Esophagus squamous epithelium (tissue), 5 donors: ENCODE measurements at places on chromosomes 2 and 18.

DNA sequence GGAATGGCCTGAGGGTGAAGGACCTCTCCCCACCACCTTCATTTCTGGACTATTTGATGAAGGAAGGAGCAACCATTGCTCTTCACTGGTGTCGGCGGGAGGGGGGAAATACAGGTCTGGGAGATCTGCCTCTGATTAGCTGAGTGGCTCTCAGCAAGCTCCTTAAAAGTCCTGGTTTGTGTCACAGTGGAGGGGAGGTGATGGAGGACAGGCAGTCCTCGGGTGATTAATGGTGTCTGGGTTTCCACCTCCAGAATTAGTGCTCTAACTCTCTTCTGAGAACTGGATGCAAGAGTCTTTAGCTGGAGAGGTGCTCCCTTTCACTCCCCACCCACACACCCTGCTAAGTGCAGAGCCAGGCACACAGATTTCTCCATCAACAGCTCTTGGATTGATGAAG is 83.2 kb downstream of the TTC32 start:
- no peak for DNase-seq
- H3K27ac ChIP-seq, result no peak overlapping the region
- H3K4me3 ChIP-seq, result no peak overlapping the region

DNA sequence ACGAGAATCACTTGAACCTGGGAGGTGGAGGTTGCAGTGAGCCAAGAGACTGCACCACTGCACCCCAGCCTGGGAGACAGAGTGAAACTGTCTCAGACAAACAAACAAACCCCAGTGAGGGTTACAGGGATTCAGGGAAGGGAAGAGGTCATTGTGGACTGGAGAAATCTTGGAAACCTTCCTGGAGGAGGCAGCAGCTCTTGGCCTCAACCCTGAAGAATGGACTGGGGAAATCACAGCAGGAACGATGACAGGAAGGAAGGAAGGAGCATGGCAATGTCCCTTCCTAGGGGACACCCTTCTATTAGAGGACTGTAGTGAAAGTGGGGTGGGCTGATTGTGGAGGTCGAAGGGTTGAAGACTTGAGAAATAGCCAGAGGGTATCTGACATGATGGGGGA is 72.5 kb downstream of the DNMT3A start:
- H3K27ac ChIP-seq, result no peak overlapping the region
- H3K27me3 ChIP-seq, result no peaks in the 10 kb centered on the region
- peaks cover 8% of the 10 kb centered on the region for H3K4me1 ChIP-seq
- no peak overlapping the region for H3K4me3 ChIP-seq
- H3K36me3 ChIP-seq, result peaks cover 62% of the 10 kb centered on the region

- no peak overlapping the region for H3K4me3 ChIP-seq
- H3K4me1 ChIP-seq, result no peaks in the 10 kb centered on the region
- H3K36me3 ChIP-seq, result no peaks in the 10 kb centered on the region
- no peaks in the 10 kb centered on the region for H3K27me3 ChIP-seq
These were observed 47.3 kb downstream of the EPB41L5 start for GRCh38 chr2:120060088-120060623.

- no peaks in the 10 kb centered on the region for H3K4me1 ChIP-seq
- H3K27me3 ChIP-seq, result no peaks in the 10 kb centered on the region
- DNase-seq, result no peak
- no peak overlapping the region for H3K4me3 ChIP-seq
These were observed 105.8 kb upstream of the DNAJC10 start for GRCh38 chr2:182610231-182610630.

GRCh38 chr2:96167407-96168013 is 22.3 kb upstream of the DUSP2 start:
- no peak for DNase-seq
- H3K36me3 ChIP-seq, result no peaks in the 10 kb centered on the region
- H3K27ac ChIP-seq, result no peak overlapping the region
- H3K27me3 ChIP-seq, result no peaks in the 10 kb centered on the region

GRCh38 chr2:42809819-42810120 is 17.4 kb upstream of the HAAO start:
- H3K4me1 ChIP-seq, result peaks cover 26% of the 10 kb centered on the region
- H3K27me3 ChIP-seq, result no peaks in the 10 kb centered on the region
- H3K4me3 ChIP-seq, result peak overlapping the region; percentile 74
- H3K27ac ChIP-seq, result peak overlapping the region; percentile 98
- no peak for DNase-seq
- H3K36me3 ChIP-seq, result no peaks in the 10 kb centered on the region

DNA sequence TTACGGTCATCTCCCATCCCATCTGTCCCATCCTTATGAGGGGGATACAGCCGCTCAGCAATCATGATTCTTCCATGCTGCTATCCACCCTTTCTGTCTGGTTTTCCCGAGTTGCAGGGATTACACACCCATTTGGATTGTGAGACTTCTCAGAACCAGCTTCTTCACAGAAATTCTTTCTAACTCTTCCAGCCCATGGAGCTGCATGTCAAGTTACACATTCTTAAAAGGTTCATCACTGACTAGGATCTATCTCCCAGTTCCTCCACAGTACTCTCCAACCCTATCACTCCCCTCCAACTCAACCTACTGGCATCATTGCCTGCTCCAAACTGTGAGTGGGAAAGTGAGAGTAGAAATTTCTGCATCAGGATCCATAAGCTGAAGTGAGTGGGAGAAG is 558.2 kb upstream of the TNP1 start:
- no peaks in the 10 kb centered on the region for H3K27me3 ChIP-seq
- DNase-seq, result no peak
- peaks cover 7% of the 10 kb centered on the region for H3K4me1 ChIP-seq
- H3K4me3 ChIP-seq, result no peak overlapping the region
- H3K36me3 ChIP-seq, result no peaks in the 10 kb centered on the region
- peak overlapping the region; percentile 68 for H3K27ac ChIP-seq

GRCh38 chr2:113257516-113258264 is 21.0 kb downstream of the PAX8 start:
- no peaks in the 10 kb centered on the region for H3K4me1 ChIP-seq
- H3K36me3 ChIP-seq, result no peaks in the 10 kb centered on the region
- H3K4me3 ChIP-seq, result no peak overlapping the region
- no peak overlapping the region for H3K27ac ChIP-seq
- no peak for DNase-seq

- no peak for DNase-seq
- no peaks in the 10 kb centered on the region for H3K4me1 ChIP-seq
- H3K36me3 ChIP-seq, result no peaks in the 10 kb centered on the region
- H3K4me3 ChIP-seq, result no peak overlapping the region
- H3K27me3 ChIP-seq, result no peaks in the 10 kb centered on the region
- no peak overlapping the region for H3K27ac ChIP-seq
These were observed 102.1 kb downstream of the ABCA12 start for GRCh38 chr2:215036314-215036713.

GRCh38 chr18:74065366-74065765 is 82.3 kb downstream of the FBXO15 start:
- no peak for DNase-seq
- H3K27ac ChIP-seq, result no peak overlapping the region
- H3K4me1 ChIP-seq, result no peaks in the 10 kb centered on the region

- DNase-seq, result no peak
- H3K36me3 ChIP-seq, result no peaks in the 10 kb centered on the region
- H3K27ac ChIP-seq, result no peak overlapping the region
- H3K27me3 ChIP-seq, result no peaks in the 10 kb centered on the region
These were observed 295.9 kb upstream of the CRIM1 start for GRCh38 chr2:36059691-36060090.

- H3K4me1 ChIP-seq, result no peaks in the 10 kb centered on the region
- no peak overlapping the region for H3K4me3 ChIP-seq
- H3K27me3 ChIP-seq, result no peaks in the 10 kb centered on the region
- DNase-seq, result no peak
These were observed 215.6 kb upstream of the POU3F3 start for GRCh38 chr2:104638190-104638858.

GRCh38 chr2:84866122-84866521 is 14.8 kb downstream of the TRABD2A start:
- no peak for DNase-seq
- H3K27ac ChIP-seq, result no peak overlapping the region
- H3K4me3 ChIP-seq, result no peak overlapping the region
- no peaks in the 10 kb centered on the region for H3K36me3 ChIP-seq
- no peaks in the 10 kb centered on the region for H3K4me1 ChIP-seq
- peaks cover 4% of the 10 kb centered on the region for H3K27me3 ChIP-seq

- no peak overlapping the region for H3K27ac ChIP-seq
- H3K27me3 ChIP-seq, result no peaks in the 10 kb centered on the region
- H3K36me3 ChIP-seq, result no peaks in the 10 kb centered on the region
- no peaks in the 10 kb centered on the region for H3K4me1 ChIP-seq
- DNase-seq, result no peak
These were observed 50.8 kb upstream of the FANCL start for GRCh38 chr2:58291726-58292438.

DNA sequence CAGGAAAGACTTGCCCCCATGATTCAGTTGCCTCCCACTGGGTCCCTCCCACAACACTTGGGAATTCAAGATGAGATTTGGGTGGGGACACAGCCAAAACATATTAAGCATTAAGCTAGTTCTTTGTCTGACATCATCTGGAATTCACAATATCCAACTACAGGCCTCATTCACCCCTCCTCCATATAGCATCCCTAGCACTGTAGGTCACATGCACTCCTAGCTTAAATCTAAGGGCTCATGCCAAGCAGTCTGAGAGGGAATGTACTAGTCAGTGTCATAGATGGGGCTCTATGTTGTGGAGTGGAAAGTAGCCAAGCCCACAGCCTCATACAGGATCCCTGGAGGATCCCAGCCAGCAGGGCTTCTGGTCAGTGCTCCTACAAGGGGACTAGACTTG is 92.1 kb downstream of the IRS1 start:
- DNase-seq, result no peak
- no peaks in the 10 kb centered on the region for H3K4me1 ChIP-seq
- H3K27ac ChIP-seq, result no peak overlapping the region
- H3K27me3 ChIP-seq, result no peaks in the 10 kb centered on the region
- no peak overlapping the region for H3K4me3 ChIP-seq

DNA sequence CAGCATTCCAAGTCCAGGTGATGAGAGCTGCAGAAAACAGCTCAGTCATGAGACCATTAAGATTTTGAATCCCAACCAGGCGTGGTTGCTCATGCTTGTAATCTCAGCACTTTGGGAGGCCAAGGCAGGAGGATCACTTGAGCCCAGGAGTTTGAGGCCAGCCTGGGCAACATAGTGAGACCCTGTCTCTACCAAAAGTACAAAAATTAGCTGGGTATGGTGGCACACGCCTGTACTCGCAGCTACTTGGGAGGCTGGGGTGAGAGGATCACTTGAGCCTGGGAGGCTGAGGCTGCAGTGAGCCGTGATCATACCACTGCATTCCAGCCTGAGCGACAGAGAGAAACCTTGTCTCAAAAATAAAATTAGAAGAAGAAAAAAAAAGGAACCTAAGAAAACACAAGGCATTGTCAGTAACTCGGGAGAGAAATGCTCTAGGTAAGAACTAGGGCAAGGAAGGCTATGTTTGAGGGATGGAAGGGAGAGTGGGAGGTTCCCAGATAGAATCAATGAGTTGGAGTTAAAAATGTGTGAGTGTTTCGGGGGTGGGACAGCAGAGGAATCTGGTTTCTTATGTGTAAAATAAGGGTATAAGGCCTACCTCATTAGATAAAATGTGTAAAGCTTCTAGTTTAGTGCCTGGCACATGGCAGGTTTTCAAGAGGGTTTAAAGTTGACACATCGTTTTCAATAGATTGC is 23.3 kb upstream of the MTA3 start:
- H3K27me3 ChIP-seq, result no peaks in the 10 kb centered on the region
- DNase-seq, result no peak
- no peaks in the 10 kb centered on the region for H3K36me3 ChIP-seq
- H3K27ac ChIP-seq, result no peak overlapping the region

DNA sequence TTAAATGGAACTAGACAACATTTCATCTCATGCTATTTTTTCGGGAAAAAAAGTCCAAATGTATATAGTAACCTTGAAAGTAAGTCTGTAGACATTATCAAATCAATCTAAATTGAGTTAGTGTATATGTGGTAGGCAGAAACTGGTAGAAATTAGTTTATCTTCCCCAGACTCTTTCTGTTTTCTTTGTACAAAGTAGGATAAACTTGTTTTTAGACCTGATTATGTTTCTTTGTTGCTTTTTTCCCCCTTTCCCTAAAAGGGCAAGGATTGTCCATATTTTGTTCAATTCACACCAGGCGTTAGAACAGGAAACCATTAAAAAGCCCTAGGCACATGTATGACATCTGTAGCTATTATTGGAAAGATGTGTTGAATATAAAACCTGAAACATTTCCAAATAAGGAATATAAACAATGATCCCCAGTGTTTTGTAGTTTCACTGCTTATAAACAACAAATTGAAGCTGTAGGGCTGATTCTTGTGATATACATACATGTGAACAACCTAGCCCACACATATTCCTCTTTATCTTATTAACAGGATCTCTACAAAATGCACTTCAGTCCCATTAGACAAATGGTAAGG is 528.3 kb downstream of the PARD3B start:
- no peaks in the 10 kb centered on the region for H3K27me3 ChIP-seq
- H3K36me3 ChIP-seq, result no peaks in the 10 kb centered on the region
- no peak for DNase-seq
- no peaks in the 10 kb centered on the region for H3K4me1 ChIP-seq

- no peak overlapping the region for H3K27ac ChIP-seq
- no peaks in the 10 kb centered on the region for H3K4me1 ChIP-seq
- no peak overlapping the region for H3K4me3 ChIP-seq
- H3K27me3 ChIP-seq, result no peaks in the 10 kb centered on the region
- H3K36me3 ChIP-seq, result no peaks in the 10 kb centered on the region
- no peak for DNase-seq
These were observed 61.8 kb downstream of the NXPH2 start for GRCh38 chr2:138718405-138718804.

- H3K27ac ChIP-seq, result no peak overlapping the region
- H3K4me1 ChIP-seq, result no peaks in the 10 kb centered on the region
- H3K36me3 ChIP-seq, result no peaks in the 10 kb centered on the region
- H3K27me3 ChIP-seq, result no peaks in the 10 kb centered on the region
- no peak for DNase-seq
These were observed 132.8 kb downstream of the ARHGAP15 start for GRCh38 chr2:143261986-143262385.

GRCh38 chr2:174020926-174021662 is 55.9 kb upstream of the SP3 start:
- no peaks in the 10 kb centered on the region for H3K36me3 ChIP-seq
- DNase-seq, result no peak
- H3K27ac ChIP-seq, result peak overlapping the region; percentile 21

DNA sequence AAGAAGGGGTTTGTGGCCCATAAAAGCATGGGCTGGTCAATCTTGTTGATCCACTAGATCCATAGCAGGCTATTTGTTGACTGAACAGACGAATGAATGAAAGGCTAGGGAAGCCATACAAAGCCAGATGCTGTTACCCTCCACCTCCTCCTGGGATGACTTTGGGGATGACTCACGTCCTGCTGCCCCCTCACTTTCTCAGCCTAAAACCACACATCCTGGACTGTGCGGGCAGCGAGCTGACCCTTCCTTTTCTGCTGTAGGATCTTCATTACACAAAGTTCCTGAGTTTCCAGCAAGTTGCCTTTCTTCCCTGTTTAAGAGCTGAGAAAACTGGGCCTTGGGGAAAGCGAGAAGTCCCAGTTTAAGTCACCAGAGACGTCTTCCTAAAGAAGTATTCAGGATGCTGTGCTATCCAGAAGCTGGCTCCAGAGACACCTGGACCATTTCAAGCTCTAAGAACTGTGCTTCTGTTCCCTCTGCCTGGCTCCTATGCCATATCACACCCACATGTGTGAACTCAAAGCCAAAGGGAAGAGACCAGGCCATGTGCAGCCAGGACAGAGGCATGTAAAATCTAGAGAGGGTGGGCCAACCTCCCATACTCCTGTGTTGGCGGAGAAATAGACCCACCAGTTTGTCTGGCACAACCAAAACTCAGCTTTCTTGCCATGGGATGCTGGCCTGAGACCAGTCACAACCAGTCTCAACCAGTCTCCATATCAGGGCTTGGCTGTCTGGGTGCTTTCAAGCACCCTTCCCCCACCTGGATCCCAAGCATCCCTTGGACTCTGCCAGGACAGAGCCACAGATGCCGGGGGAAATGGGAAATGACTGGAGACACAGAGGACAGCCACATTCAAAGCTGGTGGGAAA is 4.7 kb upstream of the SLC20A1 start:
- H3K27me3 ChIP-seq, result no peaks in the 10 kb centered on the region
- H3K4me1 ChIP-seq, result peaks cover 25% of the 10 kb centered on the region
- no peak for DNase-seq
- H3K27ac ChIP-seq, result peak overlapping the region; percentile 33
- H3K4me3 ChIP-seq, result no peak overlapping the region
